ENCODE measurements at places on chromosomes 1 and 21.

- no peak for DNase-seq
Observed at GRCh38 chr1:9251501-9251900, 16.9 kb downstream of the H6PD start.

GRCh38 chr1:96498744-96499340 lies 222.7 kb upstream of the PTBP2 start:
- no peak for DNase-seq

DNA sequence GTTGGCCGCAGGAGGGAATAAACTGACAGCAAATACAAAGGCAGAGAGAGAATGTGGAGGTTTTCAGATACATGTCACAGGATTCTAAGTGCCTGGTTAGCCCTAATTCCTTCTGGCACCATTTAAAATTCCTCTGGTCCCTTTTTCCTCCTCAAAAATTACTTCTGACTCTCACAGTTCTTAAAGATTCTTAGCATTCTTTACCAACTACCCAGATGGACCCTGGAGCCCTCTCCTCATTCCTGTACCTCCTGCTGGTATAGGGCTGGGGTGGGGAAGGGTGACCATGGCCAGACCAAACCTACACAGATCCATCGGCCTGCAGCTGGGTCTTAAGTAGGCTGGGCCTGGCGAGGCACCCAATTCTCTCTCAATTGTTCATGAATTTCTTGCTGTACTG lies 7.2 kb downstream of the MKNK1 start:
- DNase-seq = no peak

- DNase-seq = peak; percentile 79
Observed at GRCh38 chr1:10980094-10980577, 32.3 kb upstream of the TARDBP start.

GRCh38 chr1:46506470-46507219 lies 17.0 kb downstream of the DMBX1 start:
- no peak for DNase-seq

- DNase-seq = no peak
Observed at GRCh38 chr1:24966724-24967346, 36.8 kb upstream of the RUNX3 start.

DNA sequence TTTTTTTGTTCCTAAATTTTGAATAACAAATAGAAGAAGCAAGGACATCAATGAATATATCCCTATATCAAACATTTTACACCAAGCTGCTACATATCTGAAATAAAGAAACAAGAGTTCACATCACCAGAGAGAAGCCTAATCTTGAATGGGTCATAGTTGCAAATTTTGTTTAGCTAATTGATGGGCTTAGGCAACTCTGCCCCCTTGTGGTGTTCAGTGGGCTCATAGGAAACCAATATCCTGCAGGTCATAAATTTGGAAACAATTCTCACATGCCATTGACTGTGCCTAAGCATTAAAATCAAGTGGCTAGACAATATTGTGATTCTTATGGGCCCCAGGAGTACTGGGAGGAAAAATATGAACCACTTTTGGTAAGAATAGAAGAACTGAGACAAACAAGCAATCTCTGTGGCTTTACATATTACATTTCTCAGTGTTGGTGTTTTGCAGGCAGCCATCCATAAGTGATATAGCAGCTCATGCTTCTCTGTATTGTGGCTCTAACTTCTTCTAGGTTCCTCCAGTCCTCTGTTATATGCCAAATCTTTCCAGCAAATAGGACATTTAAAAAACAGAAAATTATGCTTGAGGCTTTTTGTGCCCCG lies 1262.8 kb upstream of the PRMT6 start:
- DNase-seq = peak; percentile 60

GRCh38 chr21:35352066-35352770 lies 303.1 kb upstream of the RUNX1 start:
- no peak for DNase-seq

- peak; percentile 71 for DNase-seq
Observed at GRCh38 chr1:212219679-212220463, 65.3 kb upstream of the PPP2R5A start.

DNA sequence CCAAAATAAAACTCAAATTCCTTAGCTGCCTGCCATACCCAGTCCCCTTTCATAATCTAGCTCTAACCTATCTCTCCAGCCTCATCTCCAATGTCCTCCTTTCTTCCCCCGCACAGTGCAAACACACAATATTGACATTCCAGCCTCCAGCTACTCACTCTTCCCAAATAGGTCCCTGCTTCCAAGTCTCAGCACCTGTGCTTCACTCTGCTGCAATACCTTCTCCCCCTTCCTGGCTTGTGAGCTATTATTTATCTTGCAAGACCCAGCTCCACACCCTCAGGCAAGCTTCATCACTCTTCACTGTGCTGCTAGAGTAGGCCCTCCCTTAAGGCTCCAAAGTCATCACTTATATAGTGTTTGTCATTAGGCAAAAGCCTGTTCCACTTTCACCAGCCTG lies 9.7 kb downstream of the PLPP3 start:
- no peak for DNase-seq

GRCh38 chr1:225767634-225768540 lies 9.7 kb upstream of the SRP9 start:
- peak; percentile 99 for DNase-seq

GRCh38 chr1:200415789-200416593 lies 6.2 kb upstream of the ZNF281 start:
- DNase-seq = peak; percentile 92

DNA sequence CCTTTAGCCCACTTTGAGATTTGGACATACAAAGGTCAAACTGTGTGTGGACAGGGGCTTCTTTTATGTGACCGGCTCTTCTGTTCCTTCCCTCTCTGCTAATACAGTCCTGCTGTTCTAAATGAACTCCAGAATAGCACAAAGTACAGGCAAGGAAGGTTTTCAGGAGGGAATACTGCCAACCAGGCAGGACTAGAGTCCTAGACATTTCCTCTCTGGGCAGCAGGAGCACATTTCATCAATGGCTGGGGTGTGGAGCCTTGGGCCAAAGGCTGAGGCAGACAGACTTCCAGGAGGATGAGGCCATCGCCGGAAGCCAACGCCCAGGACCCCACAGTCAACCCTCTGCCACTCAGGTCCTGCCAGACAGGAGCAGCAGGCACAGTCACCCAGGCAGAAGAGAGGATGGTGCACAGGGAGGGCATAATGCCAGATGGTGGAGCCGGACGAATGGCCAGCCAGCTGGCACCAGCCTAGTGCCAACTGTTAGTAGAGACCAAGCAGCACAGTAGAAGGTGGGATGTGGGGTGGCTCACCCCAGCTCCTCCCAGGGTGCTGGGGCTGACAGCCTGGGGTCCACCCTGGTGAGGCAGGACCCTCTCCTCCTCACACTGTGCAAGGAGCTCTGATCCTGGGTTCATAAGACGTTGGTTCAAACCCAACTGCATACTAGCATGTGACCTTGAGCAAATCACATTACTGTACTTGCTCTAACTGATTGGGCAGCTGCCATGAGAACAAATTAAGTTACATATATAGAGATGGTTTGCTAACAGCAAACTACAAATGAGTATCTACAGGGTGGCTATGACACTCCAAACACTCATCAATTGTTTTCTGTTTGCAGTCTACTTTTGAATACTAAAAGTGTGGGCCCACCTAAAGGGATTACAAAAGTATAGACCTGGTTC lies 410.7 kb downstream of the SIPA1L2 start:
- DNase-seq = no peak

DNA sequence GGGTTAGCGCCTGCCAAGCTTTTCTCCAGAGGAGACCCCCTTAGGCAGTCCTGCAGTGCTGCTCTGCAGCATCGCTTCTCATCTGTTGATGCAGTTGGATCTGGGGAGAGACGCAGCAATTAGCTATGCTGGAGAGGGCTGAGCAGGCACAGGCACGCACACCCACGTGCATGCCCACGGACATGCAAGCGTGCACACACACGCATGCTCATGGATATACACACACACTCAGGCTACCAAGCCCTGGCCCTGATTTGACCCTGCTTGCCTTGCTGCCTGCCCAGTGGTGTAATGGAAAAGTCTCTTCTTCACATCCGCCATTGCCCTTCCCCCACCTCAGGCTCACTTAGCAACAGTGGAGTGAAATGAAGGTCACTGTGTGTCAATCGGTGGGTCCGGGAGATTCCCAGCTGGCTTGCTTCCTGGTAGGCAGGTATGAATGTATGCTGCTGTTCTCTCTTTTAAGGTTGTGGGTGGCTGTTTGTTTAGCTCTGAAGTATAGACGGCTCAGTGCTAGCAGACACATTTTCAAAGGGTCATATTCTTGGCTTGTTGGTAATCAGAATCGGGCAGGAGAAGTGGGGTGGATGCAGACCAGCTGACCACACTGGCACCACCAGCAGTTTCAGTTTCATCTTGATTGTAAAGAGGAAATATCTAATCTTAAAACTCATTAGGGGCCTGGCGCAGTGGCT lies 9.5 kb downstream of the ATP1B1 start:
- DNase-seq = peak; percentile 70

DNA sequence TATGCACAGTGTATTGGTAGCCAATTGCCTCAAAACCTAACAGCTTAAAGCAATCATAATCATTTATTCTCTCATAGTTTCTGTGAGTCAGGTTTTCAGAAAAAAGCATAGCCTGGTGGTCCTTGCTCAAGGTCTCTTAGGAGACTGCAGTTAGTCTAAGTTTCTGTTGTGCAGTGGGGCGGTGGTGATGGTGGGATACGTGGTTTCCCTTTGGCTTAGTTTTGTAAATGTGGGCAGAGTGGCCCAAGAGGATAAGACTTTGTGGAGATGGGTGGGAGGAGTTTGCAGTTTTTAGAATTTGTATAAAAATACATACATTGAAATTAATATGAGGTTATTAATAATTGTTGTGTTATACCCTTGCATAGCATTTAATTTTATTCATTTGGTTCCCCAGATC lies 68.6 kb downstream of the NOS1AP start:
- DNase-seq = no peak

DNA sequence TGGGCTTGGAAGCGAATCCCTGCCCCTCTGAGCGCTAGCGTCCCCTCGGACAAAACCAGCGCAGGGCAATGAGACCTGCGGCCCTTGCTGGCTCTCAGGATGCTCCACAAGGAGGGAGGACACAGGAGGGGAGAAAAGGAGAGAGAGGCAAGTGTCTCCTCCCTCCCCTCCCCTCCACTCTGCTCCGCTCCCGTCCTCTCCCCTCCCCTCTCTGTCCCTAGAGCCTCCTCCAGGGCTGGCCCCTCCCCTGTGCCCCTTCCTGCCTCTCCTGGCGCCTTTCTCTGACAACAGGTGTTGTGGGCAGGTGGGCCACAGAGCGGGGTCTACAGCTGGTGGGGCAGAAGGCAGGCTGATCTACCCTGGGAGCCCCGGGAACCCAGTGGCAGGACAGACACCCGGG lies 35.2 kb downstream of the TP73 start:
- DNase-seq = no peak

DNA sequence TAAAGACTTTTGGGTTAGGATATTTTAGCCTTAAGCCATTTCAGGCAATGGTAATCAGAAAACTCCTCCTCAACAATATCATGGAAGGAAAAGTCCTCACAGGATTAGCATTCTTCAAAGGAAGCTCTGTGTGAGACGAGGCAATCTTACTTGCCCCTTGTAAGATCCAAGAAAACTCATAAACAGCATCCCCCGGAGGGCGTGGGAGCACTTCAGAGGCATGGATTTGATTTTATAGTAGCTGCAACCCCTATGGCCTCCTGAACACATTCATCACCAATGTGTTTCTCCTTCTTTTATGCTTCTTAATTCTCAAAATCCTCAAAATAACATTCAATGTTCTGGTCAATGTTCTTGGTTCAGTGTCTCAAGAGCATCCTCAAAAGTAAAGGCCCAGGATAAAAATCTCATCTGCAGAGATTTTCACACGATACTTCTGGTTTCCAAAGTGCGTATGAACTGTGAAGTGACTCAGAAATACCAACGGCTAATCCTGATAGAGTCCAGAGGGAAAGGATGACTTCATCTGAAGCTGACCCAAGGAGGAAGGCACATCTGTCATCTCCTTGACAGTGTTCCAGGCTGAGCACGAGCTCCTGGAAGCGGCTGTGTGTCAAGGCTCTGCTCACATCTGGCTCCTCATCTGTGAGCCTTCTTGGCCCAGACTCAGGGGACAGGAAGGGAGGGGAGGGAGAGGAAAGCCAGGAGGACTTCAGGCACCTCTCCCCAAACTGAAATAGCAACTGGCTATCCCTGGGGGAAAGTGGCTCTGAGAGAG lies 49.3 kb upstream of the PSEN2 start:
- DNase-seq = peak; percentile 86

DNA sequence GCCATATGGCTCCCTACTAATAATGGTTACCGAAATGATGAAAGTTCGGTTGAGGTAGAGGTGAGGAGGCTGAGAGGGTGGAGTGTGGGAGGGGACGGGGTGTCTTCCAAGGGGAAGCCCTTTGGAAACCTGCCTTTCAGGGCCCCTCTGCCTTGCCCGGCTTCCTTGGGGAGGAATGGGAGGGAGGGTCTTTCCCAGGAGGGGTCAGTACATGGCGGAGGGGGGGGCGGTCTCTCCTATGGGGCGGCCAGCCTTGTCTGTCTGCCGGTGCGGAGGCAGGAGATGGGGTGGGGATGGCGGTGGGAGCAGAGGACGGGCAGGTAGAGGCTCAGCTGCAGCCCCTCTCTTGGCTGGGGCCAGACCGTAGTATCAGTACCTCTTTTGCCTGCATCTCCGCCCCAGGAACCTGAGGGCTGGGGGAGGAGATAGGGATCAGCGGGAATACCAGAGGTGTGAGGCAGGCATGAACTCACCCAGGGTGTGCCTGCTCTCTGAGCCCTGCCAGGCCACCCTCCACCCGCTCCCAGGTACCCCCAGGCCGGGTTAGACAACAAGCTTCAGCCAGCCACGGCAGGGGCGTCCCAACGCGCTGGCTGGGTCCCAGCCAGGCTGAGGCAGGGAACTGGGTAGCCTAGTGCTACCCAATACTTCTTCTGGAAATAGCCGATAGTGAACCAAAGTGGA lies 79.4 kb upstream of the POU3F1 start:
- no peak for DNase-seq

DNA sequence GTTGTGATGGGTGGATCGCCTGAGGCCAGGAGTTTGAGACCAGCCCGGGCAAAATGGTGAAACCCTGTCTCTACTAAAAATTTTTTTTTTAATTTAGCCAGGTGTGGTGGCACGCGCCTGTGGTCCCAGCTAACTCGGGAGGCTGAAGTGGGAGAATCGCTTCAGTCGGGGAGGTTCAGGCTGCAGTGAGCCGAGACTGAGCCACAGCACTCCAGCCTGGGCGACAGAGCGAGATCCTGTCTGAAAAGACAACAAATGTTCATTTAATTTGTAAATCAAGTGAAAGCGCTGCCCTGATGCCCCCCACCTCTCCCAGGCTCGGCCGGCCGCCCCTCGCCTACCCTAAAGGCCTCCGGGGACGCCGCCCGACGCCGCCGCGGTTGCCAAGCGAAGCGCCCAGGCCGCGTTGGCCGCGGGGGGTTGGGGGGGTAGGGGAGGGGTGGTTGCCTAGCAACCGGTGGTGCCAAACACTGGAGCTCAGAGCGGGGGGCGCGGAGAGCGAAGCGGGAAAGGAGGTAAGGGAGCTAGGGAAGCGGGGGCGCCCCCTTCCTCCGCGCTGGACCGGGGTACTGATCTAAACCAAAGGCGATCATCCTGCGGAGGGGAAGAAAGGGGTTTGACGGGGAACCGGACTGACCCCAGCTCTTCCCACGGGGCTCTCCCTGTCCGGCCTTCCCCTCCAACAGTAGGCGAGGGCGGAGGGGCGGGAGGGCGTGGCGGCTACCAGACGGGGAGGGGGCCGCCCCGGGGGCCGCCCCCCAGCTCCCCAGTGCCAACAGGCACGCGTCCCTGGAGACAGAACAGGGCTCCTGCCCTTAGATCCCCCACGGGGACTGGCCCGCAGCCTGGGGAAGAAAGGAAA lies at the start of gene TEKT2:
Gene TEKT2, plus strand, starts transcription at position 460 of the 862 bp plus-strand sequence. CDS start 828 bp downstream, outside the sequence.
- DNase-seq = peak; percentile 90

All from lung (tissue), 17 donors.